Suppressor macrophage treated with lipopolysaccharide for 4 hours (primary cell): ENCODE measurements at places on chromosomes 6 and 20.

- peak; percentile 85 for DNase-seq
Observed at GRCh38 chr6:37653933-37654565, 43.6 kb downstream of the MDGA1 start.

DNA sequence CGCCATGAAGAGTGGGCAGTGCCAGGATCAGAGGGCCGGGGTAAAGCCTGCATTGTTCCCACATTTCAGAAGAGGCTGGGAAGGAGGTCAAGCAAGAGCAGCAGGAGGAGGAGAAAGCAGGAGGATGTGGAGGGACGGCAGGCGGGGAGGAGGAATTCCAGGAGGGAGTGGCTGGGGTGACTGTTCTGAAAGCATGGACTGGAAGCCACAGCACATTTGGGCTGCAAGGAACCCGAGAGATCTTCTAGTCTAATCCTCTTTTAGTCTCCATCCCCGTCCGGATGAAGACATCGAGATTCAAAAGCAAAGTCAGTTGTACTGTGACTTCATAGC is 76.9 kb downstream of the FAM50B start:
- DNase-seq, result no peak

DNA sequence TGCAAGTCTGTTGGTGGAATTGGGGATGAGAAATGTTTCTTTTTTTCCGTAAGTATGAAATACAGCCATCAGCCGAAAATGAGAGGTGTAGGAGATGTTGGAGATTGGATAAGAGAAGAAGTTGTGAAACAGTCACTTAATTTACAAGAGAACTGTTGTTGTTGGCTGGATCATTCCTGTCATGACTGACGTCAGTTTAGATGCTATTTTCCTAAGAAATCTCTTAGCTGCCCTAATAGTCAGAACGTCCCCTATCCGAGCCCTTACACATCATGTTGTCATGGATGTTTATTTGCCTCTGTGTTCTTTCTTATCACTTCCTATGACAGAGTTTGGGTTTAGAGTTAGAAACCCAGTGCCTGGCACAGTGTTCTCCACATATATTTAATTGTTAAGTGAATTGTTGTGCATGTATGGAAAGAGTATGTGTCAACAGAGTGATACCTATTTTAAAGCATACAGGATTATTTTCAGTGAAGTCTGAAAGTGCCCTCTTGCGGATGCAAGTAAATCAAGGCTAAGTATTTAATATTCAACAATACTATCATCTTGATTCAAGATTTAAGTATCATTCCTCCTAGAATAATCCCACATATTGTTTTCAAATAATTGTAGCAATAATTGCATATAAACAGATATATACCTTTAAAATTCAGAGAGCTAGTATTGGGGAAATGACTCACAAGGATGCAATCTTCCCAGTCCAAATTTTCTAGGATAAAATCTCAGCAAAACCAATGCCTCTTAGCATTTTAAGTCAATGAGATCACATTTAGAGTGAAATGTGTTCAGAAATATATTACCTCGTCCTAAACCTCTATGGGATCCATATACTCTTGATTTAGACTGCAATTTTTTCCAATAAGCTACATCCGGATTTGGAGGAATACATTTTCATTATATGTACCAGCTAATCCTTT is 309.9 kb upstream of the NOX3 start:
- no peak for DNase-seq

DNA sequence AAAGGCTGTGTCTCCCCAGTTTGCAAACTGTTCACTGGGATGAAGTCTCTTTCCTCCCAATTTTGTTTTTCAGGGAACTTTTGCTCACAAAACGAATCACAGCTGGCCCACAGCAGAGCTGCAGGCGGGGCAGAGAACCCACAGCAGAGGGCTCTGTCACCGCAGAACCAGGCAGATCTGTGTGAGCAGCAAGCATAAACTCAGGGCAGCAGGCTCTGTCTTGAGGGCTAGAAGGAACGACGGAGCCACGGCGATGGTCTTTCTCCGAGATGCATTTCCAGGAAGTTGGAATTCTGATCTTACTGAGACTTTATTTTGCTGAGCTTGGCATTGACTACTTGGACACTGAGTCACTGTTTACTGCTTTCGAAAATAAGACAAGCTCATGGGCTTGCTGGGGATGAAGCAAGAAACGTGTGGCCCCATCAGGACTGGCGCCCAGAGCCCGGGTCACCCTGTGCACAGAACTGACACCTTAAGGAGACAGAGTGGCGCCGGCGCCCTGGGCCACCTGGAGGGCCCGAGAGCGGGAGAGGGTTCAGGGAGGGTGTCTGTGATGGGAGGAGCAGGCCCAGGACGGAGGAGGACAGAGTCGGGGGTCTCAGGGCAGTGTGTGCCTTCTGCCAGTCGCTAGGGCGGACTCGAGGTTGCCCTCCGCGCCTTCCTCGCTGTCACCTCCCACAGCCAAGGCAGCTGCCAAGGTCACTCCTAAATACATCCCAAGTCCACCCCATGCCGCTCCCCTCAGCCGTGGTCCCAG is 106.3 kb upstream of the NXT1 start:
- no peak for DNase-seq

DNA sequence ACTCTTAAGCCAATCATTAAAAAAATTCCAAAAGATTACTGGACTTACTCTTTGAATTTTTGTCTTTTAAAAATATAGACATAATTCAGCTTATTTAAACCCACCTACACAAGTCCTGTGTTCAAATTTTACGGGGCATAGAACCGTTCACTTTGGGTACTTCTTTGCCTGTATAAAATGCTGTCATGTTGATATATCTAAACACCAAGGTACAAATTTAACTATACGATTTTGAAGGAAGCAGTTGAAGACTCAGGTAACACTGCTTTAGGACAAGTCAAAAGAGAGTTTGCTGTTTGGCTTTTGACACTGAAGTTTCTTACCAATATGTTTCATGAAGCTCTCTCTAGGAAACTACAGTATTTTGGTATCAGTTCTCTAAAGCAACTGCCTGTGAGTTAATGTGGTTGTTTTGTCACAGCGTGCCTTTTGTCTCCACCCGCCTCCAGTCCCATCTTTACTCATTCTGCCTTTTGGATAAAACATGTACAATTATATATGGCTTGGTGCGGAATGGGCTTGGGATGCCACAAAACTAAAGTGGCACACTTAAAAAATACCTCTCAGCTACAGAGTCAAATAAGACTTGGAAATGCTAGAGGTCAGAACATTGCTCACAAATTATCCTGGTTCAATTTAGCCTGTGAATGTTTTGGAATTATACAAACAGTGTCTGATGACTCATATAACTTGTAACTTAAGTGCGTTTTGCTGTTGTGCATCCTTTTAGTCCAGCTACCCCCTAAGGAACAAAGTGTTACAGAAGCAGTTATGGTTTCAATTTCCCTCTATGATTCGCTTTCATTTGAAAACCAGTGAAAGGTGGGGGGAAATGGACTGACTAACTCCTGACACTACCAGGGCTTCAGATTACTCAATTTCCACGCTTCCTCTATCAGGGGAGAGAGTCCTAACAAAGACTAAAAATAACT is 38.7 kb downstream of the RGS17 start:
- peak; percentile 90 for DNase-seq

- DNase-seq, result peak; percentile 21
Observed at GRCh38 chr6:71533939-71534379, 245.3 kb downstream of the OGFRL1 start.

- DNase-seq, result no peak
Observed at GRCh38 chr6:10395704-10396546, 18.9 kb downstream of the TFAP2A start.

GRCh38 chr6:86683132-86683908 is 254.0 kb upstream of the HTR1E start:
- DNase-seq, result no peak

DNA sequence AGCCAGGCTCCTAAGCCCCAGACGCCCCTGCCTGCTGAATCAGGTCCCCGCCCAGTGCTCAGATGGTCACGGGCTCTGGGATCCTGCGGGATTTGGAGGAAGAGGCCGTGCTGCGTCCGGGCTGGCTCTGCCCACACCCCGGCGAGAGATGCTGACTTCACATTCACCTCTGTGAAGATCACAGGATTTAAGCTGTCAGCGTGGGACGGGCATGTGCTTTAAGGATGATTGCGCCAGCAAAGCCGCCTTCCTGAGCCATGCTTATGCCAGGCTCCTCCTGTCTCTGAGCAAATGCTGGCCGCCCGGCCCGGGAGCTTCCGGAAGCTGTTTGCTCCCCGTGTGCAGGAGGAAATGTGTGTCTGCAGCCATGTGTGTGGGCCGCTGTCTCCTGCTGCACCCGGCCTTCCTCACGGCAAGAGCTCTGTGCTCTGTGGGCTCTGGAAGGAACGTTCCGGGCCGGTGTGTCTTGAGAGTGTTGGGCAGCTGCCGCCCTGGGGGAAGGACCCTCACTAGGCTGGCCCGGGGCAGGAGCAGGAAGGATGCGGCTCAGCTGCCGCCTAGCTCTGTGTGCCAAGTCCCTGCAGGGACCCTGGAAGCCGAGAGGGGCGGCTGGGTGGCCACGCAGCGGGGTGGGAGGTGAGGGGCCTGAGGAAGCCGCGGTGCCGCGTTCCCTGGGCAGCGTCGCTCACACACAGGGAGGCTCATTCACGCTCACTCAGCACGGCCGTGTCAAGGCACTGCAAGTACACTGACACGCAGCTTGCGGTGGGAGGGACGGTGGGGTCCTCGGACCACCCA is 19.0 kb upstream of the BHLHE23 start:
- peak; percentile 57 for DNase-seq

DNA sequence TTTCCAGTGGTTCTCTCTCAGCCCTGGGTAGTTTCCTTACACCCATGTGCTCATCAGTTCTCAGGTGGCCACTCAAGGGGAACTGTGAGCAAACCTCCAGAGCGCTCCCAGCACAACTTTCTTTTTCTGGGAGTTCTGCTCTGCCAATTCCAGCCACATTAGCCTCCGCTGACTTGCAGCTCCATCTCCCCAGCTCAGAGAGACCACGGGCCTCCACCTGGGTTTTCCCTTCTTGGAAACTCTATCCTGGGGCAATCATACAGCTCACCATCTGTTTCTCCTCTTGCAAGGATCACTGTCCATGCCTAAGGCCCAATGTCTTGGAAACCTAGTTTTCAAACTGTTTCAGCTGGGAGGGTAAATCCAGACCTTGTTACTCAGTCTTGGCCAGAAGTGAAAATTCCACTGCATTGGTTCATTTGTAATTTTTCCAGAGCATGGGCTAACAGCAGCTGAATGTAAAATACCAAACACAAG is 129.9 kb downstream of the EYA2 start:
- no peak for DNase-seq

GRCh38 chr20:32580970-32581838 is 3.9 kb downstream of the NOL4L start:
- peak; percentile 65 for DNase-seq
